Activated CD8-positive, alpha-beta memory T cell treated with anti-CD3 and anti-CD28 coated beads for 48 hours (primary cell): ENCODE measurements at places on chromosomes 5 and 9.

GRCh38 chr5:11502783-11503182, 401.5 kb downstream of the CTNND2 start:
- DNase-seq, result no peak

GRCh38 chr5:129124608-129125007, 30.1 kb downstream of the ISOC1 start:
- no peak for DNase-seq

DNA sequence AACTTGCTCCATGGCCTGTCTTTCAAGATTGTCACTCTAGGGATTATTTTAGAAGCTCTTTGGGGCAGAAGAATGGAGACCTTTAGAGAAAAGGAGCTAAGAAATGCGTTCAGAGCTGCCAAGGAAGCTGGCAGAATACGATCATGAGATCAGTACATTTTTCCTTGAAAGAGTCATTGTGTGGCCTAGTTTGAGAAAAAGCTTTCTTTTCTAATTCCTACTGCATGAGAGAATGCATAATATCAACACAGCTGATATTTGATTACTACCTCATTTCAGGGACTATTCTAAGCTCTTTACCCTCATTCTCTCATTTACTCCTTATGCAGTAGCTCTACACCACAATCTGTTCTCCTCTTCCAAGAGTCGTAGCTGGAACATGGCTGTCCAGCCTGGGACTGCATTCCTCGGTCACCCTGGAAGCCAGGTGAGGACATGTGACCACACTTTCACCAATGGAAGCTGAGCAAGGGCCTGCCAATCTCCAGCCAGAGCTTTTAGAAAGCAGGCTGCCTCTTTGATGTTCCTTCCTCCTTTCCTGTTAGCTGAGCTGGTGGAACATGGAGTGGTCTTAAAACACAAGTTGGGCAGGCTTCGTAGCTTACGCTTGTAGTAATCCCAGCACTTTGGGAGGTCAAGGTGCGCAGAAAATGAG, 99.3 kb upstream of the LHFPL2 start:
- DNase-seq, result no peak

- no peak for DNase-seq
These were observed 21.7 kb downstream of the DNM1 start for GRCh38 chr9:128224877-128225276.

DNA sequence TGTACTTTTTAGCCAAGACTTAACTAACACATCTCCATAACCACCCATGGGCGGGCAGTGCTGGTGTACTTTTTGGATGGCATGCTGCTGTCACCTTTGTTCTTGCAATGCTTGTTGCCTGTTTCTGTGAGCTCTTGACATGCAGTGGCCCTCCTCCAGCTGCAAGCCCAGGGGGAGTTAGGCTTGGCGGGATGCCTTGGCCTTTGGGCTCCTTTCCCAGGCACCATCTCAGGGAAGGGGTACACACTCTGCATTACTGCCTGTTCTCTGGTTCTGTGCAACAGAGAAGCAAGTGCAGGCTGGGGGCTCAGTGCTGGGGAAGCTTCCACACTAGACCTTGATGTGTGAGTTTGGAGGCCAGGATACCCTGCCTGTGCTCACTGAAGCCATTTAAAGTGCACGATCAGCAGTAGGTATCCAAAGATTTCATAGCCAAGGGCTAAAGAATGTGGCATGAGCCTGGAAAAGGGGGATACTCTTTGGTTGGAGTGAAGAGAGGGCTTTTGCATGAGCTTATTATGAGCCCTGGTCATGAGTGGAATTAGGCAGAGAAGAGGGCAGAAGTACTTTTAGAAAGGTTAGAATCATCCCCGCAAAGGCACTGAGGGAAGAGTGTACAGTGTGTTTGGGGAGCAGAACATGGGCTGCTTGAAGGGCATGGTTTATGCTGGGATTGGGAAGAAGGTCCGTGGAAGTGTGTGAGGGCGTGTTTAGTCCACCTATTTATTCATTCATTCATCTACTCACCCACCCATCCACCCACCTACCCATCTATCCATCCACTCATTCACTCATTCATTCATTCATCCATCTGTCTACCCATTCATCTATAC, 22.5 kb downstream of the PSAT1 start:
- DNase-seq, result no peak

DNA sequence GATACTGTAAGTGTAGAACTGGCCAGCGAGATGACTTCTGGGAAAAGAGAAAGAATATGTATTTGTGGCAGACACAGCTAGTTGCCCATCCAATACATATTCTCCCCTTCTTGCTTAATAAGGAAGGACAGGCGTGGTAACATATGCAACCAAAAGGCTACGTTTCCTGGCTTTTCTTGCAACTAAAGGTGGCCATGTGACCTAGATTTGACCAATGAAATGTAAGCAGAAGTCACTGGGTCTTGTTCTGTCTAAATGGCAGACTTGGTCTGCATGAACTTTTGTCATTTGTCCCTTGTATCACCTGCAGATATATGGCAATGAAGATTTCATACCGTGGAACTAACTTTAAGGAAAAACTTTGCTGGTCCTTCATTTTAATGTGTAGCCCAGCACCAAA, 183.8 kb downstream of the CDH12 start:
- DNase-seq, result no peak

DNA sequence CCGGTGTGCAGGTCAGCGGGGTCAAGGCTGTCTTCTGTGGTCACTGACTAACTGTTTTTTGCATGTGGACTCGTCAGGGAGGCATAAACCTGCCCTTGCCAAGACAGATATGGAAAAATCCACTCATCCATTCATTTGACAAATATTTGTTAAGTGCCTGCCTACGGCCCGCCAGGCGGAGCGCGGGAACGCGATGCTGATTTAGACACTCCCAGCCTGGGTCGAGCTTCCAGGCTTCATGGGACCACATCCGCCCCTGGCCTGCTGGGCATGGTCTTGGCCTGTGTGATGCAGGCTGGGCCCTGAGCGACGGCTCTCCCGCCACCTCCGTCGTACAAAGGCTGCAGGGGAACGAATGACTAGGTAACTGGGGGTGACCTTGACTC, 18.1 kb downstream of the MYMK start:
- no peak for DNase-seq

- DNase-seq, result no peak
These were observed 295.8 kb upstream of the SGCD start for GRCh38 chr5:156031181-156031580.

DNA sequence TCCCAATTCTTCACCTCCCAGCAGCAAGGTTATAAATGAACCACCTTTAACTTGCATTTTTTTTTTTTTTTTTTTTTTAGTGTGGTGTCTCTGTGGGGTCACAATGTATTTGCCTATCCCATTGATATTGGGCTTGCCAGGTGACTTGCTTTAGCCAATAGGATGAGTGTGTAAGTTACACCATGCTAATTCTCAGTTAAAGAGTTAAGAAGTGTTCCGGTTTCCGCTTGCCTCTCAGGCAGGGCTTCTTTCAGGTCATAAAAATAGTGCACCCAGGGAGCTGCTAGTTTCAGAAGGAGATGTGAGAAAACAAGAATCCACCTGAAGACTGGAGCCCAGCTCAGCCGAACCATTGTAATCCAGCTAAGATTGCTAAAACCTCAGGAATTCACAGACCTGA, 84.2 kb upstream of the PTPRD start:
- DNase-seq, result no peak

DNA sequence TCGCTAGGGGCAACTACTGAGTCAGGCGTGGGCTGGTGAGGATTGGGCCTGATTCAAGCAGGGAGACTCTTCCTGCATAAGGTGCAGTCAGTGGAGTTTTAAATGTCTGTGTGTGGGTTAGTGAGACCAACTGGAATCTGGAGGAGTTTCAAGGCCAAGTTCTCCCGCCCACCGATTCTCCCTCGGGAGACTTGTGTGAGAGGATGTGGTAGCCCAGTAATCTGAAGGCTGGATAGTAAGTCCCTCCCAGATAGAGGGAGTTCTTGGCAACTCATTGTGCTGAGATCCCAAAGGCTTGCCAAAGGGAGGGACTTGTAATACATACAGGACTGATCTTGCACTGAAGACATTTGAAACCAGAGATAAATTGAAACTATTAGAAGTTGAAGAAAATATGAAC, 51.8 kb downstream of the WDR36 start:
- no peak for DNase-seq

DNA sequence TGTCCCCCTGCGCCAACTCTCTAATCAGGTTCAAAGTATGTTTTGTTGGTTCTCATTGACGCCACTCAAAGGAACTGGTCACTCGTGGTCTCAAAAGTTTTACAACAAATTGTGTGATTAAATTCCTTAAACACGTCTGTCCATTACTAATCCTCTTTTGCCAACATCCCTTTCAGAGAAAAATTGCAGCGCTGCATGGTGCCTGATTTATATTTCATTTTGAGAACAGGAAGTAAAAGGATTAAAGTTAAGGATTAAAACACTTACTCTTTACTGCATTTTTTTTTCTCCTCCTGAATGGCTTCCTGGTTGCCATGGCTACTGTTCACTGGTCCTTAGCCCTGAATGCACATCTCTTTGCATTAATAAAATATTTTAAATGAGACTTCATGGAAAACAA, 383.5 kb downstream of the GLIS3 start:
- no peak for DNase-seq

DNA sequence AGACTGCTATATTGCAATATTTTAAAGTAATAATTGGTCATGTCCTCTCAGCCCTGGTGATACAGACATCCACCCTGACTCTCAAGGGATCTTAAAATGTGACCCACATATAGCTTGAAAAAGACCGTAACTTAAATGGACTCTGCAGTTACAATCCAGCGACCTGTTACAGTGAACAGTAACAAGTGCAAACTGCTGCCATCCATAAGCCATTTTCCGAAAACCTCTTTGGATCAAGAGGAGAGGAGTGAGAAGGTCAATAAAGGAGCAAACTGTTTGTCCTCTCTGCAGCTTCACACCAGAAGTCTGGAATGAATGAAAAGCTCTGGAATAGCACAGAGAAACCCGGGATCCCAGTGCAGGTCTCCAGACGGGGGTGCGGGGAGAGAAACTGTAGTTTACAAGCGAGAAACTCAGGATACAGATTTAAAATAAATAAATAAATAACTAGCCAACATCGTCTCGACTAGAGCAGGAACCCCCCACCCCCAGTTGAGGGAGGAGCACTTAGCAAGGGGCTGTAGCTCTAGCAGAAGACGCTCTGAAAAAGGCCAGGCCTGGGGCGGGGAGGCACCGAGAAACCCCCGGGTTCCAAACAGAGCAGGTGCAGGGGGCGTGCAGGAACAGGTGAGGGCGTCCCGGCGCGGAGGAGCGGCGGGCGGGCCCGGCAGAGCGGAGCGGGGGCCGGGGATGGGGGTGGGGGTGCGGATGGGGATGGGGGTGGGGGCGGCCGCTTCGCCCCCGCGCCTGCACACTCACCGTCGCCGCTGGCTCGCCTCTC, 572 bp downstream of the ZDHHC21 start:
- DNase-seq, result peak; percentile 0

DNA sequence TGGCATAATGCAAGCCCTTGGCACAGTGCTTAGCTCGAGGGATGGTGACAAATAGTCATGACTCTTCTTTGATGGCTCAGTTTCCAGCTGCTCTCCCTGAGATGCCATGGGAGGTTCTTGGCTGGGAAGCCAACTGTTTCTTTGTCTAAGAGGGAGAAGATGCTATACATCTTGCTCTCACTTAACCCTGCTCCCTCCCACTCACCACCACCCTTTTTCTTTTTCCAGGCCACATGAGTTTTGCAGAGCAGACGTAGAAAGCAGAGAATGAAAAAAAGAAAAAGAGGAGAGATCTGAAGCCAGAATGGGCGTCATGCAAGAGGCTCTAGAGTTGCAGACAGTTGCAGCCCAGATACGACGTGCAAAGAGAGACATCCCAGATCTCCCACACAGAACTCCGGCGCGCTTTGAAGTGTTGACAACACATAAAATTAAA, 160.5 kb downstream of the FGF18 start:
- no peak for DNase-seq

DNA sequence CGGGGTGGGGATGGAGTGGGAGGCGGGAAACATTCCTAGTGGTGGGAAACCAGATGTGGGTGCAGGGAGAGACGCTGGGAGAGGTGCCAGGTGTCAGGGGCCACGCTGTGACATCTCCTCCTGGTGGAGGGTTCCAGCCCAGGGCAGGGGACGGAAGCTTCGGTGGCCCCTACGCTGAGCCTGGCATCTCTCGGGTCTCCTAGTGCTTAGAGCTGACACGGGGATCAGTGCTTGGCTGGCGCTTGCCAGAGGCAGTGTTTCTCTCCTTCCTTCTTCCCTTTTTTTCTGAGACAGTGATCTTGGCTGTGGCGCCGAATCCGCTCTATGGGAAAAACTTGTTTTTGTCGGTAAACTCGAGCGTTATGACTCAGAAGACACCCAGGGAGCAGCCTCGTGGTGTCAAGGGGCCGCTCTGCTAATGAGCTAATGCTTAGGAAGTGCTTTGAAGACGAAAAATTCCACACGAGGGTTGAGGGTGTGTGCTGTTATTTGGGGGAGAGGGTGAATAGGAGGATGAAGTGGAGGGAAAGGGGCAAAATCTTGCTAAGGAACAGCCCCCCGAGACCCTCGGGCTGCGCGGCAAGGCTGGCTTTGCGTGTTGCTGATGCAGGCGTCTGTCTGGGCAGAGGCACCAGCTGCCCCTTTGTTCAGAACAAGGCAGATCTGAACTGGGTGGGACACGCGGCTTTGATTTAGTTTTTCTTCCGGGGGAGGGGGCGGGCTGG, 20.4 kb upstream of the IER5L start:
- DNase-seq, result no peak

DNA sequence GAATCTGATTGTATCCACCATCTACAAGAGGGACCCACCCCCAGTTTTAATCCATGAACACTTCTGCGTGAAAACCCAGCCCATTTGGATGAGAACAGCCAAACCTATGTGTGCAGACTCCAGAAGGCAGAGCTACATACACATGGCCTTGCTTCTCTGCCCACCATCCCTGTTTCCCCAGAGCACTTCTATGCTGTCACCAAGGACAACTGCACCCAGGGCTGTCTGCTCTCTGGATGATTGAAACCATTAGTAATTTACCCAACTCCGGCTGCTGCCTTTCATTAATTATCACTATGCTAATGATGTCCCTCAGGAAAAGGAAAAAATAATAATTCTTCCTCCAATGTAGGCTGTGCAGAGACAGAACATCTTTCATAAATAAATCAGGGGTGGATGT, 8.9 kb downstream of the CARTPT start:
- no peak for DNase-seq

GRCh38 chr5:87916320-87916719, 352.3 kb downstream of the TMEM161B start:
- DNase-seq, result no peak
